Stimulated activated CD4-positive, alpha-beta T cell treated with anti-CD3 and anti-CD28 coated beads, Interleukin-15, amount 100 ng/mL, for 24 hours (primary cell): ENCODE measurements at places on chromosomes 1 and 21.

- no peak for DNase-seq
Observed at GRCh38 chr1:221149111-221149510, 269.9 kb downstream of the HLX start.

- peak; percentile 46 for DNase-seq
Observed at GRCh38 chr1:111769517-111770146, 13.9 kb downstream of the DDX20 start.

- no peak for DNase-seq
Observed at GRCh38 chr1:98706173-98706843, 44.8 kb downstream of the SNX7 start.

GRCh38 chr1:52674497-52675384, 23.4 kb downstream of the COA7 start:
- DNase-seq, result no peak

GRCh38 chr21:39781331-39781730, 36.3 kb downstream of the IGSF5 start:
- DNase-seq, result no peak
